ENCODE measurements at places on chromosomes 1 and 21. TPM values are rescaled to one million over a fixed set of nuclear protein-coding genes. Genes with fewer than 3 reads are reported as not detected.

DNA sequence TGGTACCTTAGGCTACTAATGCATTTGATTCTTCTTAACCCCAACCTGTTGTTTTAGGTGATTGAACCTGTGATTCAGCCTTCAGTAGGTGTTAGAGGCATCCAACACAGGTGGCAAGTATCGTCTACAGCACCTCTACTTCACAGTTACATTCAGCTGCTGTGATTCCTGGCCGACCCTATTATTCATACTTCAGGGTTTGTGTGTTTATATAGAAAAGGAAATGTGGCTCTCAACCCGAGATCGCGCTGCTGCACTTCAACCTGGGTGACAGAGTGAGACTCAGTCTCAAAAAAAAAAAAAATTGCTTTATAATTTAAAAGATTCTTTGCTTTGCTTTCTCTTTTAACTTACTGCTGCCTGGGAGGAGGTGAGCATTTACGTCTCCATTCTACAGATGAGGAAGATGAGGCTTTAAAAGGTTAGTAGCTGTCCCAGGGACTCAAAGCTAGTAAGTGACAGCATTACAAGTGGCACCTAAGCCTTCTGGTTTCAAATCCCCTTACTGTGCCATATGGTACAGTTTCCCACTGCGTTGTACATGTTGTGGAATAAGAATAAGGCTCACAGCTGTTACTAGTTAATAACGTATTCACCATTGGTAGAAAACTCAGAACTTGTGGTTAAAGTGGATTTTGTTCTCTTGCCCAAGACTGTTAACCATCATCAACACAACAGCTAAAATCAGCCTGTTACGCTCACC lies 9.9 kb upstream of the GPR25 start:
- DNase-seq: no peak

DNA sequence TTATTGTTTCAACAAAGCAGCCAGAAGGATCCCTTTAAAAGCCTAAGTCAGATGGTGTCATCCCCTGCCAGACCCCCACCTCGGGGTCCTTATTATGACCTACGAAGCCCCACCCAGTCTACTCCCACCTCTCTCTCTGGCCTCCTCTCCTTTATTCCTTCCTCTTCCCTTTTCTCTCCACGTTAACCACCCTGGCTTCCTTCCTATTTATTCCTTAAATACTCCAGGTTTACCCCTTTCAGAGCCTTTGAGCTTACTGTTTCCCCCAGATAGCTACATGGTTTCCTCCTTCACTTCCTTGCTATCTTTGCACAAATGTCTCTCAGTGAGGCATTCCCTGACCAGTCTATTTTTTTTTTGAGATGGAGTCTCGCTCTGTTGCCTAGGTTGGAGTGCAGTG lies 12.0 kb upstream of the SLC9A1 start:
- no peak for DNase-seq

DNA sequence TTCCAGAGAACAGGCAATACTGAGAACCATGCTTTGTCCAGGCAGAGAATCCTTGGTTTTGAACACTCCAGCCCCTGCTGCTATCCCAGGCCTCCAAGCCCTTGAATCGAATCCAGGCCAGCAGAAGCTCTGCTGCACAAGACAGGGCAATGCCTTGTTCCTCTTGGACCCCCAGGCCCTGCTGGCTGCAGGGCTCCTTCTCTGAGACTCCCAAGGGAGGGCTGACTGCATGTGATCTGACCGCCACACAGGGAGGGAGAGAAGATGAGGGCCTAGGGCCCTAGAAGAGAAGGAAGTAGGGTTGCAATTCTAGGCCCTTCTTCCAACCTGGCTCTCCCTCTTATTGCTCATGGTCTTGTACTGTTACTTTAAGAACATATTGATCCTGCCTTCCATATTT lies 160.6 kb upstream of the EDN2 start:
- DNase-seq: no peak

GRCh38 chr1:92845908-92846307 lies 14.1 kb downstream of the RPL5 start:
- DNase-seq: no peak

GRCh38 chr1:15951341-15952153 lies 24.4 kb downstream of the ZBTB17 start:
- no peak for DNase-seq

DNA sequence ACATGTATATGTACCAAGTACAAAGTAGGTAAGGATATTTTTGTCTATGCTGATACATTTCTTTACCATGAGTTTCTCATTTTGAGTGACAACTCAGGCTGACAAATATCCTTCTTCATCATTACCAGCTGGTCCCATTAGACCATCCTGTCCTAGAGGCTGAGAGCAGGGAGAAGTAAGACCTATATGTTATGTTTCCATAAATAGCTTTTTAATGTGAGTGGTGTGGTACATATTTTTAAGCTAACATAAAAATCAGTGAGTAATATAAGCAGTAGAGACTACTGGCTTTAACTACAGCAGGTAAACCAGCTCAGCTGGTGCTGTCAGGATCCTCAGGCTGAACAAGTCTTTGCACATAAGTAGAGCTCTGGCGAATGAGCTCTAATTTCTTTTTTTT lies 62.4 kb downstream of the CLEC20A start:
- no peak for DNase-seq

Gene ANGPTL3
- polyA plus RNA-seq: 7.2 TPM

GRCh38 chr1:113783254-113784103 lies 24.2 kb upstream of the PHTF1 start:
- no peak for DNase-seq

GRCh38 chr1:183477986-183478781 lies 5.9 kb downstream of the SMG7 start:
- no peak for DNase-seq

Gene SH3D21
- polyA plus RNA-seq: 19.0 TPM

GRCh38 chr1:17236779-17237560 lies 11.9 kb upstream of the PADI3 start:
- DNase-seq: no peak

GRCh38 chr21:45541221-45542039 lies 810 bp downstream of the SLC19A1 start:
- no peak for DNase-seq

Gene GSTM5
- polyA plus RNA-seq: 42.1 TPM

Gene IGSF9
- polyA plus RNA-seq: 12.7 TPM

Gene LIX1L
- 27.0 TPM for polyA plus RNA-seq

All from renal cortex interstitium (tissue), 15 donors.